ENCODE measurements at places on chromosomes 2 and 18.

- no peak for DNase-seq
Observed at GRCh38 chr18:65133610-65134009, 617.2 kb upstream of the CDH7 start.

DNA sequence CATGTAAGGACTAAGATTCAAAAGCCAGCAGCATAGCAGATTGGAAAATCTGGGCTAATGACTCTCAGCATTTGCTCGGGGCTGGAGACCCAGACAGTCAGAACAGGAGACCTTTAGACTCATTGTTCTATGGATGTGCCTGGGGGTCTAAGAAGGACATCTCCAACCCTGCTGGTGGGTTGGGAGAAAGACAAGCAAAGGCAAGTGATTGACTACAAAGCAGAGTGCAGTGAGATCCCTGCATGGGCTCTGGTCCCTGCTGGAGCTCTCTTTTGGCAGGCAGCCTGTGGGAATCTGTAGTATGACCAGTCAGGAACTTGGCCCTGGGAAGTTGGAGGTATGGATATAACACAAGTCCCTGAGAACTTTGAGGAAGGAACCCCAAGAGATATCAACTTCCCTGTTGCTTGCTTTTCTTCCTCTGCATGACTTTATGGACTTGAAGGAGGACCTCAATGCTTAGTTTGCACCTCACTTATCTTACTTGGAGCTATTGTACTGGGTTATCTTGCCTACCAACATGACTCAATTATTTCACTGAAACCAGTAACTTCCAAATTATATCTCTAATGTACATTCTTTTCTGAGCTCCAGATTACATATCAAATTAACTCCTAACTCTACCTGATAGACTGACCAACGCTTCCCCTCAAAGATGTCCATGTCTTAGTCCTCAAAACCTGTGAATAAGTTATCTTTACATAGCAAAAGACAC is 236.0 kb downstream of the CYRIA start:
- DNase-seq: no peak

DNA sequence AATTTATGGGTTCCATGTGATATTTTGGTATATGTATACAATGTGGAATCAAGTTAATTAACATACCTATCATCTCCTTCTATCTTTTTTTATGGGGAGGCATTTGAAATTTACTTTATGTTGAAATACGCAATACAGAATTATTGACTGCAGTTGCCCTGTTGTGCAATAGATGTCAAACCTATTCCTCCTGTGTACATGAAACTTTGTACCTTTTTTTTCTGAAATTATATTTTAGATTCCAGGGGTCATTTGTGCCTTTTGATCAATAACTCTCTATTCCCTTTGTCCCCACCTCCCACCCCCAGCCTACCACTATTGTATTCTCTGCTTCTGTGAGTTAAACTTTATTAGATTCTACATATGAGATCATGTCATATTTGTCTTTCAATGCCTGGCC is 369.9 kb downstream of the FSIP2 start:
- no peak for DNase-seq

- DNase-seq: no peak
Observed at GRCh38 chr18:49819823-49820671, 6.7 kb upstream of the ACAA2 start.

DNA sequence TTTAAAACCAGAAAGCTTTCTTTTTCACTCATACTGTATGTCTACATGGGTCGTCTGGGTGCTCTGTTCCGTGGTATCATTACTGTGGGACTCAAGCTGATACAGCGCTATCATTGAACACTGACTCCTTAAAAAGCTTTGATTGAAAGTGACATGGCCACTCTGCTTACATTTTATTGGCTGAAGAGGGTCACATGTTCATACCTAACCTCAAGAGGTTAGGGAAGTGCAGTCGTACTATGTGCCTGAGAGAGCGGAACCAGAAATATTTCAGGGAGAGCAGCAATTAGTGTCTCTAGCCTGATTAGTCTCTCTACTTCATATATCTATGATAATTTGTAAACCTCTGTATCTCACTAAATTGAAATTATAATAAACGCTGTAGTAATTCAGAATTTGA is 43.5 kb downstream of the PSMD14 start:
- DNase-seq: no peak

DNA sequence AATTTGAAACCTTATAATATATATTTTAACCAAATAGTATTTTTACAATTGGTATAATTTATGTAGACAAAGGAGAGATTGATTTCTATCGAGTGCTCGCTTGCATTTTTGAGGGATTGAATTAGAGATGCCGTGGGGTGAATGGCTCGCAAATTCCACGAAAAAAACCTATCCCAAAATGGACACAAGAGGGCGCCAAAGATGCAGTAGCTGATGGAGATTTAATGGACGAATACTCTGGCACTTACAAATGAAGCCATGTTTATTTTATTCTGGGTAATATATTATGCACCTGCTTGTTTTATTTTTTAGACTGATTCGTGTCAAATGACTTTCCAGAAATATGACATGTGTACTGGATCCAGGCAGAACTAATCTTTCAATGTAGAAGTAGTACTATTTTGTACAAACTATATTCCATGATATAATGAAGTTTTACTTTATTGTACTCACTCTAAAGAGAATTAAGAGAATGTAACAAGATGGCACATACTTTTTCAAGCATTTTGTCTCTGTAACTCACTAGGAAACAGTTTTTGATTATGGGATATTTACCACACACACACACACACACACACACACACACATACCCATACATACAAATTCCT is 505.4 kb downstream of the PLCL1 start:
- DNase-seq: peak; percentile 48

- peak; percentile 39 for DNase-seq
Observed at GRCh38 chr2:151614606-151615306, 119.5 kb downstream of the NEB start.

GRCh38 chr2:98952966-98953365 is 16.9 kb upstream of the CRACDL start:
- peak; percentile 47 for DNase-seq

- peak; percentile 30 for DNase-seq
Observed at GRCh38 chr18:57497372-57498294, 62.5 kb downstream of the ONECUT2 start.

- DNase-seq: no peak
Observed at GRCh38 chr2:239304533-239305221, 96.1 kb downstream of the HDAC4 start.

DNA sequence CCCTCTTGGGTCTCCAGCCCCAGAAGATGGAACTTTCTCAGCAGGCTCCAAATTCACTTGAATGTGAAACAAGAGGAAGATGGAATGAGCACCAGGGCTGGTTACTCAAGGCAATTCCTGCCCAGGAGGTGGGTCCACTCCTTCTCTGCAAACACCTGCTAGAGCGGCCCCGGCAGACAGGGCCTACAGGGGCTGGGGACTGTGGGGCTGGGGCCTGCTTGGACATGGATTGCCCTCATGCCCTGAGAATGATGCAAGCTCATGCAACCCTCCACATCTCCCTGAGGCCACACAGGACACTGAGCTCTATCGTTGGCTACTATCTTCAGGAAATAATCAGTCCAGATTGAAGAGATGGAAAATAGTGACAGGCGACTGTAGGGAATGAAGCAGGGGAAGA is 39.1 kb downstream of the TFCP2L1 start:
- no peak for DNase-seq

- DNase-seq: no peak
Observed at GRCh38 chr2:44612276-44612675, 250.5 kb downstream of the CAMKMT start.

- DNase-seq: no peak
Observed at GRCh38 chr2:133888621-133889219, 320.5 kb upstream of the NCKAP5 start.

DNA sequence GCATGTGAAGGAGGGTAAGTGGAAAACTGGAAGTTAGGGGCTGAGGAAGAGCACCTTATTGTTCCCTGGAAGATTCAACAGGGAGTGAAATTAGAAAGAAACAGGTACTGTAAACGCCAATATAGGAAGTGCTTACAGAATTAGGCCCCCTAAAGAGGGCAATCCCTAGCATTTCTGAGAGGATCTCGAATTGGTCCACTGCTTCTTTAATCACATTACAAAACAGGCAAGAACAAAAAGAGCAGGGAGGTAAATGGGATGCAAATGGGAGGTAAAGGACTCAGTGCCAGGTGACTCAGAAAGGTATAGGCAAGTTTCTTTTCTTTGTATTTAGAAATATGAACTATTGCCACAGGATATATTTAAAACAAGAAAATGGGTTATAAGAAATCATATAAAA is 116.4 kb upstream of the FANCL start:
- no peak for DNase-seq

DNA sequence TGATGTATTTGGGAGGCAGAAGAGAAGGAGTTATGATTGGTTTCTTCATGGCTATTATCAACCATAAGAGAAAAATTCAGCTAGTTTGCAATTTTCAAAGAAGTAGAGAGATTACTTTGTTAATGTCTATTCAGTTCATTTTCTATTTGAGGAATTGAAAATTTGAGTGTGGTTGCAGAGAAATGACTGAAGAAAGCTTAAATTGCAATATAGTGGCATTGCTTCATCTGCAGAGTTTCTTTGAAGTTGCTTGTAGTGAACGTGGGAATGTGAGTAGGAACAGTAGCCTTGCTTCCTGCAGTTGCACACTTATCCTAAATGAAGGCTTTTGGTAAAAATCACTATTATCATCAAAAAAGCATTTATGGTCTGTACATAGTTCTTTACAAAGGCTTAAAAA is 14.7 kb upstream of the CYRIA start:
- DNase-seq: no peak

DNA sequence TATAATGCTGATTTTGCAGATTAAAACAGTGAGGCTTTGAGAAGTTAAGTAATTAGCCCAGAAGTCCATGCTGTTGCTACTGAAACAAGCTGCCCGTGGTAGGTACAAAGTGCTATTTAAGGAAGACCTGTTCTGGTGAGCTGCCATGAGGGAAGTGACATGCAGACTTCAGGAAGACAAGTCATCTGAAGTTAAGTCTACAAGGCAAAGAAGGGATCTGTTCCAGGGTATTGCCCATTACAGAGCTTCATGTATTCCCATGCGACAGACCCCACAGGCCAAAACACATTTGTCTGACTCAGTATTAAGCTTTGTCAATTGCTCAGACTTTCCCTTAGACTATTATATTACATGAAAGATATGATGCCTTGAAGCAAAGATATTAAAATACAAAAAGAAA is 520.8 kb downstream of the FBXO15 start:
- DNase-seq: peak; percentile 36

GRCh38 chr2:237873421-237873831 is 14.0 kb downstream of the RAMP1 start:
- peak; percentile 92 for DNase-seq

DNA sequence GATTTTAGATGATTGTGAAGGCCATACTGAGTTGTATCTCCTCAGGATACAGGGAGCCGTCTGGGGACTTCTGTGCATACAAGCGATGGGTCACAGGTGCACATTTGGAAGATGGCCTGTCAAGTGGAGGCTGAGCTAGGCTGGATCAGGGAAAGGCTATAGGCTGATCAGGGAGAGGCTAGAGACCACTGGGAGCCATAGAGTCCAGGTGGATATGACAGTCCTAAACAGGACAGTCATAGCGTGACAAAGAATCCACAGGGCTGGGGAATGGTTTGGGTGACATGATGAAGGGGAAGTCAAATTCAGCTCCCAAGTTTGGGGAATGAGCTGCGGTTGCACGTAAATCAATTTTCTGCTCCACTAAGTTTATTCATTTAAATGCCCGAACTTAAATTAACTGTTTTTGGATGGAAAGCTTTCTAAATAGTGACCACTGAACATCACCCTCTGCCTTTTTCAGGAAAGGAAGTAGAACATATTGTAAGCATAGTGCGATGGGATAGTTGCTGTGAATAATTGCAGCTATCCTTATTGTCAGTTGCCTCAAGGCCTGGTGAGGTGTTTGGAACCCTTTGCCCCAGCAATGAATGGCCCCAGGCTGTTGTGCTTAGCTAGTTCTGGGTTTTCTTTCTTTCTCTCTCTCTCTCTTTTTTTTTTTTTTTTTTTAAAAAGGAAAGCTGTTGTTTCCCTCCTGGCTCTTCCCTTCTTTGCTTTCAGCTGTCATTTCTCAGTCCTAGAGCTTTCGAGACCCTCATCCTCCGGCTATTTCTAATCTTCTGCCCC is 50.5 kb downstream of the KLHL29 start:
- no peak for DNase-seq

GRCh38 chr2:181399027-181399426 is 58.2 kb upstream of the ITGA4 start:
- DNase-seq: peak; percentile 42

DNA sequence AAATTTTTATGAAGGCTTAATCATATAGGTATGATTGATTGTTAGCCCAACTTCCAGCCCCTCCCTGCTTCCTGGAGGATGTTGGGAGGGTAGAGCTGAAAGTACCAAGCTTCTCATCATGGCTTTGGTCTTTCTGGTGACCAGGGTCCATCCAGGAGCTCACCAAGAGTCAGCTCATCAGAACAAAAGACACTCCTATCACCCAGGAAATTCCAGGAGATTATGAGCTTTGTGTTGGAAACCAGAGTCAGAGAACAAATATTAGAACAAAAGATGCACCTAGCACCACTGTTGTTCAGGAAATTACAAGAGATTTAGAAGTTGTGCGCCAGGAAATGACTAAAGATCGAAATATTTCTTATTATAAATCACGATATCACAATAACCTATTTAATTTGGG is 119.9 kb upstream of the THUMPD2 start:
- peak; percentile 61 for DNase-seq

- DNase-seq: no peak
Observed at GRCh38 chr2:186687807-186688211, 6.1 kb upstream of the FAM171B start.

DNA sequence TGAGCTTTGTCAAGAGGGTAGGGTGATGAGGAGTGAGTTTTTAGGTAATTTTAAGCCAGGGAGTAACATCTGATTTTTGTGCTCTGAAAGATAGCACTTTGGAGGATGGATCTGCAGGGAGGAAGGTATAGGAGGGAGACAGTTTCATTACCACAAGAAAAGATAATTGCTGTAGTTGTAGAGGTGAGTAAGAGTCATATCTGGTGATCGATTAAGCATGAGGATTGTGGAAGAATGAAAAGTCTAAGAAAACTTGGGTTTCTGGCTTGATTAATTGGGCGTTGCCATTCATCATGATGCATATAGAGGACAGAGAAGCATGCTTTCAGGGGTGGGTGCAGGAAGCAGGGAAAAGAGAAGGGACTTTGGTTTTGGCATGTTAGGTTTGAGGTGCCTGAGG is 18.5 kb downstream of the KCMF1 start:
- no peak for DNase-seq

- peak; percentile 57 for DNase-seq
Observed at GRCh38 chr2:178796079-178796677, 11.0 kb downstream of the TTN start.

DNA sequence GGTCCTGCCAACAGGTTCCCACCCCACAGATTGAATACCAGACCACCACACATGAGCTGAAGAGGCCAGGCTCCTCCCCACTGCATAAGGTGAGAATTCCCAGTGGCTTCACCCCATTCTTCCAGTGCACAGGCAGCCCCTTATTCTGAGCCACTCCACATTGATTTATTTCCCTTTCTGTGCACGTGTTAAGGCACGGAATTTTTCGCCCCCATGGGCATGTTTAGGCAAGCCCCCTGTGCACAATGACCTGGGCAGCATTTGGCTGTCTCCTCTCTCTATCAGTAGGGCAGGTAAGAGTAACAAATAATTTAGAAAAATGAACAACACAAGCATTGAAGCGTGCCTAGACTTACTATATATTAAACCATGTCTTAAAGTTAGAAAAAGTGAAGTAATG is 15.2 kb upstream of the CHAC2 start:
- DNase-seq: peak; percentile 65
